ENCODE measurements at places on chromosomes 5 and 9. TPM values are rescaled to one million over a fixed set of nuclear protein-coding genes. Genes with fewer than 3 reads are reported as not detected.

- DNase-seq, result no peak
Measured at GRCh38 chr5:7680260-7680659, 170.7 kb downstream of the CFAP90 start.

- DNase-seq, result no peak
Measured at GRCh38 chr5:171310819-171311321, 1.8 kb downstream of the TLX3 start.

INSL4 gene
- polyA plus RNA-seq, result 8.6 TPM

GRCh38 chr5:59922220-59922619 is 28.7 kb upstream of the PDE4D start:
- DNase-seq, result no peak

GRCh38 chr9:94286116-94286515 is 27.0 kb downstream of the ZNF169 start:
- DNase-seq, result no peak

DNA sequence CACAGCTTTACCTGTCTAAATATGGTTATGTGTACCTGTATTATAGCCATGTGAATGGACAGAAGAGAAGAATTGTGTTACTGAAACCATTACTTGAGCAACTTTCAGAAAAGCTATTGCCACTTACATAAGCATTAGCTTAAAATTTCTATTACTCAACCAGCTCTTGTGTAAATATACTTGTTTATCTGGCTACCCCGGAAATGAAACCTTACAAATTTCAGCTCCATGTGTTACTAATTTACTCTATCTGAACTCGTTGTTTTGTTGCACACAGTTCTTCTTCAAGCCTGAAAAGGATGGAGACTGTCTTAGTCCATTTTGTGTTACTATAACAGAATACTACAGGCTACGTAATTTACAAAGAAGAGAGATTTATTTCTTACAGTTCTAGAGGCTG is 22.5 kb upstream of the ADAMTSL1 start:
- no peak for DNase-seq

DNA sequence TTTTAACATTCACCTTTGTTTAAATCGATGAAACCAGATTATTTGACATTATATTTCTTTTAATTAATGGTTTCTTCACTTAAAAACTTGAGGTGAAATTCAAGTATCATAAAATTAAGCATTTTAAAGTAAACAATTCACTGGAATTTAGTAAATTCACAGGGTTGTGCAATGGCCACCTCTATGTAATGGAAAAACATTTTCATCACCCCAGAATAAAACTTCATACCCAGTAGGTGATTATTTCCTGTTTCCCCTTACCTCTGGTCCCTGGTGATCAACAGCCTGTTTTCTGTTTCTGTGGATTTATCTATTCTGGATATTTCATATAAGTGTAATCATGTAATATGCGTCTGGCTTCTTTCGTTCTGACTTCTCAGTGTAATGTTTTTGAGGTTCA is 27.2 kb downstream of the HSPA4 start:
- DNase-seq, result no peak

DNA sequence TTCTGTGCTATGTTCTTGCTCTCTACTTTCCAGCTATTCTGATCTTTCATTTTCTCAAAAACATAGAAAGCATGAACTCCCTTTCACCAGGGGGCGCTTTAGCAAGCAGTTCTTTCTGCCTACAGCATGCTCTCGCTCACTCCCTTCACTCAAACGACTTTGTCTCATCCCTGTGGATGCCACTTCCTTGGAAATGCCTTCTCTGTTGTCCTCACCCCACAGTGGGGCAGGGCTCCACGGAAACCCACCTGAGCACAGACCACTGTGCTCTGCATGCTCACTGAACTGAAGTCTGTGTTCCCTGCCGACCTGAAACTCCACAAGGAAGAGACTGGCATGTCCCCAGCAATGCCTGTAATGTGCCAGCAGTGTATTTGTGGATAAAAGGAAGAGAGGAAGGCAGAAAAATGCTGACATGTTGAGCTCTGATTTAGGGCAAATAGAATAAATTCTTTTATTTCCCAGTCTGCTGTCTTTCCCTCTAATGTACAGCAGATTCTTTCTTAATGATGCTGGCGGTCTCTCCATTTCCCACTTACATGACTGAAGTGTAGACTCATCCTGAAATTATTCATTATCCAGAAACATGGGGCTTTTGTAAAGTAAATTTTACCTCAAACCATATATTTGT is 4.9 kb upstream of the ROR2 start:
- DNase-seq, result peak; percentile 63

Data from A549 (cell line).